GM23248 (cell line): ENCODE measurements at places on chromosomes 12 and 14.
A peak's percentile ranks its signal among the peaks of the same experiment; 100 is the strongest.

DNA sequence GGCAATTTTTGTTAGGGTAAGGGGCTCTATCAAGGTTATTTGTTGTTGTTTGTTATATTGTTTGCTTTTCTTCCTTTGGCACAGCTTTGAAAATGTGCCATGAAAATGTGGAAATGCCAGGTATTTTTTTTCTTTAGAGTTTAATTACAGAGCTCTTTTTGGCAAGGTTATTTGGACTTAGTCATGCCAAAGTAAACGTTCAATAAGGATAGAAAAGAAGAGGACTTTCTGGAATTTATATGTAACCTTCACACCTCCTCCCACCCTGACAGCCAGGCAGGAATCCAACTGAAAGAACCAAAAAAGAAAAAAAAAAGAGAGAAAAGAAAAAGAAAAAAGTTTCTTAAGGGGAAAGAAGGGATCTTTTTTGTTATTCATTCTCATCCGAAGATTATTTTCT is 217.8 kb downstream of the KITLG start:
- H3K27ac ChIP-seq, result peak overlapping the region; percentile 15
- H3K4me1 ChIP-seq, result peaks cover 49% of the 10 kb centered on the region
- H3K4me3 ChIP-seq, result no peak overlapping the region

DNA sequence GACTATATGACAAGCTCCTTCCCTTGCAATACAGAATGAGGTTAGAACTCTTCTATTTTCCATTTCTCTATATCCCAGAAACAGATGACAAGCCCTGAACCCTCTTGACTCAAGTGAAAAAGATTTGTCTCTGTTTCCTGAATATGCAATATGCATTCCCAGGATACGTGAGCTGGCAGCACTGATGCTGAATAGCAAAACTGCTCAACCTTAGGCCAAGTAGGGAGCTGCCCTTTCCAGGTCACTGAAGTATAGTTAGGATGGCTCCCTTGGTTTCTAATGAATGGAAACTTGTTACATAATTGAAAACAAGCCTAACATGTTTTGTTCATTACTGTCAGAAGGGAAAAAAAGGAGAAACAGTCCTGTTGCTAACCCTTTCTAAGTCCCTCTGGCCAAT is 47.9 kb upstream of the PLEKHG7 start:
- peaks cover 15% of the 10 kb centered on the region for H3K4me1 ChIP-seq
- H3K27ac ChIP-seq, result peak overlapping the region; percentile 55
- no peaks in the 10 kb centered on the region for H3K27me3 ChIP-seq
- no peak overlapping the region for H3K4me3 ChIP-seq

DNA sequence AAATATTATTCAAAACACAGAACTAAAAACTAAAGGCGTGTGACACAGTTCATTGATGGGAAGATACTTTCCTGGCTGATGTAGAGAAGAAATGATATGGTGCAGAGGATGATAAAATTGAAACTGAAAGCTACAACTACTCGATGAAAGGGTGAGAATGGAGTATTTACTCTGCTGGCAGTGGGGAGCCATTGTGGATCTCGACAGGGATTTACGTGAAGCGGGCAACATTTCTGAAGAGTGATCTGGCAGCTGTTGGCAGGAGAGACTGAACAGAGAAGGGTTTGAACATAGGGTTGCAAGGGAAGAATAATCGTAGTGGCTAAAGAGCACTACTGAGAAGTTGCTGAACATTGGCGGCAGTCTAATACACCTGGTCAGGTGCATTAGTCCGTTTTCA is 464.9 kb downstream of the PDZRN4 start:
- H3K36me3 ChIP-seq, result no peaks in the 10 kb centered on the region
- no peak overlapping the region for H3K4me3 ChIP-seq
- no peaks in the 10 kb centered on the region for H3K27me3 ChIP-seq
- no peak overlapping the region for H3K27ac ChIP-seq
- DNase-seq, result no peak
- no peaks in the 10 kb centered on the region for H3K4me1 ChIP-seq

- H3K27me3 ChIP-seq, result no peaks in the 10 kb centered on the region
- peak; percentile 73 for DNase-seq
Measured at GRCh38 chr12:89706986-89707702, 1.5 kb downstream of the ATP2B1 start.

GRCh38 chr12:108605000-108605689 is 7.3 kb upstream of the TMEM119 start:
- H3K27me3 ChIP-seq, result no peaks in the 10 kb centered on the region
- H3K4me3 ChIP-seq, result no peak overlapping the region
- no peak overlapping the region for H3K27ac ChIP-seq
- DNase-seq, result no peak
- H3K4me1 ChIP-seq, result peaks cover 12% of the 10 kb centered on the region
- no peaks in the 10 kb centered on the region for H3K36me3 ChIP-seq

DNA sequence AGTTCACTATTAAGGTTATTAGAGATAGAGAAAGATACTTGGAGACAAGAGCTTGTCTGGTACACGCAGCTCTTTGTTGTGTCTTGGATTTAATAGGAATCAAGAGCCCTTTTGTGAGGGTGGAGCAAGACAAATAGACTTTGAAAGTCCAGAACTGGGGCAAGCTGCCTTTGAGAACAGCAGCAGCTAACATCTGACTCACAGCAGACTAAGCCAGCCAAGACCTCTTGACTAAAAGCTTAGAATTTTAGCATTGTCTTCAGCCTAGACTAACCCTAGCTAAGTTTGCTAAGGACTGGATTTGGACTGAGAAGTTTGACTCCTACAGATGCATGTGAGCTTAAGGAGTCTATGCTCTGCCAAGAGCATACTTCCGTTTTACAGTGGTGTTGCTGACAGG is 201.9 kb upstream of the RBM19 start:
- peak overlapping the region; percentile 76 for H3K27ac ChIP-seq
- DNase-seq, result peak; percentile 92
- no peaks in the 10 kb centered on the region for H3K27me3 ChIP-seq
- no peaks in the 10 kb centered on the region for H3K36me3 ChIP-seq

- DNase-seq, result no peak
- H3K27me3 ChIP-seq, result no peaks in the 10 kb centered on the region
- H3K4me3 ChIP-seq, result no peak overlapping the region
- H3K4me1 ChIP-seq, result 0 out of 2 replicates have a peak, but pooled peaks cover 6% of the 10 kb centered on the region
- H3K27ac ChIP-seq, result no peak overlapping the region
Measured at GRCh38 chr12:40565029-40565633, 127.1 kb upstream of the CNTN1 start.

- DNase-seq, result no peak
- no peak overlapping the region for H3K4me3 ChIP-seq
- H3K4me1 ChIP-seq, result no peaks in the 10 kb centered on the region
- H3K27me3 ChIP-seq, result peaks cover 13% of the 10 kb centered on the region; the same call in 1 of the 2 replicates
- no peak overlapping the region for H3K27ac ChIP-seq
Measured at GRCh38 chr12:70918321-70918720, 2.2 kb downstream of the PTPRR start.

DNA sequence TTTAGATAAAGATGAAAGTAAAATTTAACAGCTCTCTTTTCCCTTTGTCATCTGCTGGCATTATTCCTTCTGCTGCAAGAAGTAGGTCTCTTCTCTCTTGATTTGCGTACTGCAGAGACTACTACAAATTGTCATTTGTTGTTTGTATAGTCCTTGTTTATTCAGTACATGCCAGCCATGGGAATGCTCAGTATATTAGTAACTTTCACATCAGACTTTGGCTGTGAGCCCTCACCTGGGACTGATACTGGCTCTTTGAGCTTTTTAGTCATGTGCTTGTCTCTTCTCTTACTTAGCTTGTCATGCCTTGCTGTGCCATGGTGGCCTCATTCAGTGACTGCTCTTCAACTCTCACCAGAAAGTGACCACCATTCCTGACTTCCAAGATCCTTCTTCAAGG is 169.8 kb downstream of the PRKCH start:
- H3K36me3 ChIP-seq, result no peaks in the 10 kb centered on the region
- H3K4me1 ChIP-seq, result peaks cover 40% of the 10 kb centered on the region
- H3K27me3 ChIP-seq, result no peaks in the 10 kb centered on the region
- no peak overlapping the region for H3K4me3 ChIP-seq

DNA sequence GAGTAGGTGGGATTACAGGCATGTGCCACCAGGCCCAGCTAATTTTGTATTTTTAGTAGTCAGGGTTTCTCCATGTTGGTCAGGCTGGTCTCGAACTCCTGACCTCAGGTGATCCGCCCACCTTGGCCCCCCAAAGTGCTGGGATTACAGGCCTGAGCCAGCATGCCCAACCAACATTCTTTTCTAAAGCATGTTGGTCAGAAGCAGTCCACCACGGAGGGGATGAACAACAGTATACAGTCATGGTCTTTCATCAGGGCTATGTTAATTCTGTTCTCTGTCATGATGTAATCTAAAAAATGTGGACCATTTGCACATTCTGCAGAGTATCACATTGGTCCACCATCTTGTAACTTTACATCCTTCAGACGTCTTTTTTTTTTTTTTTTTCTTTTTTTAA is 3.6 kb downstream of the MRPL51 start:
- no peaks in the 10 kb centered on the region for H3K27me3 ChIP-seq
- no peak overlapping the region for H3K4me3 ChIP-seq
- peaks cover 9% of the 10 kb centered on the region for H3K4me1 ChIP-seq
- H3K27ac ChIP-seq, result no peak overlapping the region
- peak; percentile 32 for DNase-seq
- 0 out of 2 replicates have a peak, but pooled peaks cover 7% of the 10 kb centered on the region for H3K36me3 ChIP-seq

- no peak overlapping the region for H3K4me3 ChIP-seq
- DNase-seq, result no peak
- no peaks in the 10 kb centered on the region; the same call in 1 of the 2 replicates for H3K27me3 ChIP-seq
- H3K27ac ChIP-seq, result no peak overlapping the region
Measured at GRCh38 chr14:105069522-105069870, 4.3 kb upstream of the GPR132 start.

- no peaks in the 10 kb centered on the region for H3K4me1 ChIP-seq
- no peak for DNase-seq
- H3K36me3 ChIP-seq, result peaks cover 29% of the 10 kb centered on the region; the same call in 1 of the 2 replicates
- H3K27me3 ChIP-seq, result no peaks in the 10 kb centered on the region
- no peak overlapping the region for H3K27ac ChIP-seq
- H3K4me3 ChIP-seq, result no peak overlapping the region
Measured at GRCh38 chr12:117026921-117027250, 72.3 kb downstream of the TESC start.
